ENCODE measurements at places on chromosomes 3 and 15. TPM values are rescaled to one million over a fixed set of nuclear protein-coding genes. Genes with fewer than 3 reads are reported as not detected.

- no peak overlapping the region for H3K4me3 ChIP-seq
- H3K4me1 ChIP-seq, result no peaks in the 10 kb centered on the region
- DNase-seq, result no peak
- no peak overlapping the region for H3K27ac ChIP-seq
Observed at GRCh38 chr3:184387174-184387714, 7.4 kb downstream of the CHRD start.

The STOML1 gene
- 11.9 TPM for total RNA-seq

DNA sequence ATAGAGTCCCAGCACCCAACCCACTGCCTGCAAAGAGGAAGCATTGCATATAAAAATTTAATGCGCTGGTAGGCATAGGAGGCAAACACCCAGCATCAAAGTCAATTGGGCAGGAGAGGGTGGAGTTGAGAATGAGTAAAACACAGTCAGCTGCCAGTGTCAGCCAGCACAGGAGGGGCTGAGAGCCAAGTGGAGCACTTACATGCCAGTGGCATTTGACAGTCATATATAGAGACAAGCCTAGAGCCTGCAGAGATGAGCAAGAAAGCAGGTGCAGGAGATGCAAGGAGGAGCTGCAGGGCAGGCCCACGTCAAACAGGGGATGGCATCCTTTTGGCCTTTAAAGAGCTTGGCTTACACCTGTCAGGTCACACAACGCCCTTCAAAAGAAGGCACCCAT, 27.6 kb upstream of the ZFAND6 start:
- no peak overlapping the region for H3K27ac ChIP-seq
- no peaks in the 10 kb centered on the region for H3K36me3 ChIP-seq
- DNase-seq, result no peak
- H3K27me3 ChIP-seq, result peaks cover 2% of the 10 kb centered on the region
- H3K4me1 ChIP-seq, result peaks cover 5% of the 10 kb centered on the region

The IGF2BP2 gene
- total RNA-seq, result 191 TPM

The CNTN4 gene
- 68.9 TPM for total RNA-seq

The THRB gene
- total RNA-seq, result 2.4 TPM

- H3K4me3 ChIP-seq, result no peak overlapping the region
- no peak for DNase-seq
- H3K4me1 ChIP-seq, result no peaks in the 10 kb centered on the region
- H3K27me3 ChIP-seq, result peaks cover 70% of the 10 kb centered on the region
- no peak overlapping the region for H3K27ac ChIP-seq
Observed at GRCh38 chr15:60195611-60196010, 191.5 kb downstream of the FOXB1 start.

The NOX5 gene
- 0.07 TPM for total RNA-seq

- H3K4me3 ChIP-seq, result peak within 1 kb of the TSS; percentile 78
- peaks cover 11% of the 10 kb centered on the region for H3K4me1 ChIP-seq
- H3K27ac ChIP-seq, result no peak within 1 kb of the TSS
- peaks cover 76% of the 10 kb centered on the region for H3K27me3 ChIP-seq
Observed at GRCh38 chr3:183428447-183429211, at the start of gene MCF2L2. MCF2L2 (minus strand) TSS chr3:183428619; CDS start chr3:183427977, 642 bp downstream.

- peaks cover 5% of the 10 kb centered on the region for H3K27me3 ChIP-seq
- no peaks in the 10 kb centered on the region for H3K36me3 ChIP-seq
- peak overlapping the region; percentile 87 for H3K4me3 ChIP-seq
Observed at GRCh38 chr15:29270169-29270955, 740 bp upstream of the NSMCE3 start.

DNA sequence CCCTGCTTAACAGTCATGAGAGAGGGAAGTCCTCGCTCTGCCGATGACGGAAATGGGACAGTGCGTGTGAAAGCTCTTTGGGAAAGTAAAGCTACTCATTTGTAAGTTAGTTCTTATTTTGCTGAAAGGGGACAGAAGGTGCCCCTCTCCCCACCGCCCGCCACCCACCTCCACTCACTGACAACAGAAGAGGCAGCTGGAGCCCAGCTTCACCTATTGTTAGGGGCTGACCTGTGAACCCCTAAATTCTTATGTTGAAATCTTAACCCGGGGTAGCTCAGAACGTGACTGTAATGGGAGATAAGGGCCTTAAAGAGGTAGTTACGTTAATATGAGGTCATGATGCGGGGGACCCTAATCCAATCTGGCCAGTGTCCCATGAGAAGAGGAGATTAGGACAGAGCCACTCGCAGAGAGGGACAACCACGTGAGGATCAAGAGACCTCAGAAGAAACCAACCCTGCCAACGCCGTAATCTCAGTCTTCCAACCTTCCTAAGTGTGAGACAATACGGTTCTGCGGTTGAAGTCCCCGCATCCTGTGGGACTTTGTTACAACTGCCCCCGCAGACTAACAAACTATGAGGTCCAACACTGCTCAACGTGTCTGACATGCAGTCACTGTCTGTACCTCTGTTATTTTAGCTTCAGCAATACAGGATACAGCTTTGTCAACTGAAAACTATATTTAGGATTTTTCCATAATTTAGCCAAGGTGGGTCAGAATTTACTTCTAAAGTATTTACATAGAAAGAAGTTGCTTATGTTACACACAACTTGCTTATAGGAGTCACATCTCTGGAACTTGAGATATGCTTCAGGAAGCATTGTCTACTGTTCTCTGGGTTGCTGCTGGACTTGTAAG, 51.7 kb downstream of the PCSK6 start:
- no peak overlapping the region for H3K4me3 ChIP-seq
- H3K27ac ChIP-seq, result no peak overlapping the region
- H3K4me1 ChIP-seq, result peaks cover 18% of the 10 kb centered on the region
- no peaks in the 10 kb centered on the region for H3K36me3 ChIP-seq

GRCh38 chr3:46811615-46812236, 51.5 kb downstream of the MYL3 start:
- no peak overlapping the region for H3K27ac ChIP-seq
- no peaks in the 10 kb centered on the region for H3K36me3 ChIP-seq
- H3K4me3 ChIP-seq, result peak overlapping the region; percentile 72
- peaks cover 26% of the 10 kb centered on the region for H3K4me1 ChIP-seq
- H3K27me3 ChIP-seq, result no peaks in the 10 kb centered on the region
- no peak for DNase-seq

DNA sequence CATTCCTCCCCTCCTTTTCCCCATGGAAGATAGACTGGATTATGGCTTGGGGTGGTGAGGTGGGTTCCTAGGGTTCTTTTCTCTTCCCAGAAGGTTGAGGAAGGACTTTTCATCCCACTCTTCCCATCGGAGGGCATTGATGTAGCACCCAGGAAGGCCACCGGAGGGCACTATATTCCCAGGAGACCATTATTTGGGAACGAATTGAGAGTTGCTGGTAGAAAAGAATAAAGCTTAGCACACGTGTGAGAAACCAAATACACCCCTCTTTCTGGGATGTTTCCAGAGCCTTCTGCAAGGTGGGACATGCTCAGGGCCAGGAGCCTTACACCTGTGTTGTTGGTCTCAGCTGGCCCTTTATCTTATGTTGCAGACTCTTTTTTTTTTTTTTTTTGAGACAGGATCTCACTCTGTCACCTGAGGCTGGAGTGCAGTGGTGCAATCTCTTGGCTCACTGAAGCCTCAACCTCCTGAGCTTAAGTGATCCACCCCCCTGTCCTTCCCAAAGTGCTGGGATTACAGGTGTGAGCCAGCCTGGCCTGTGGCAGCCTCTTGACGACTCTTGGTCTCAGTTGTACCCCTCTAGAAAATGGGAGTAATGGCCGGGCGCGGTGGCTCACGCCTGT, 6.3 kb upstream of the CDC25A start:
- DNase-seq, result peak; percentile 39
- no peak overlapping the region for H3K4me3 ChIP-seq
- H3K36me3 ChIP-seq, result no peaks in the 10 kb centered on the region
- no peak overlapping the region for H3K27ac ChIP-seq

- H3K27ac ChIP-seq, result no peak overlapping the region
- H3K4me3 ChIP-seq, result no peak overlapping the region
- H3K4me1 ChIP-seq, result peaks cover 8% of the 10 kb centered on the region
- no peaks in the 10 kb centered on the region for H3K36me3 ChIP-seq
Observed at GRCh38 chr3:81965696-81966095, 204.3 kb upstream of the GBE1 start.

GRCh38 chr15:30922480-30923311, 19.0 kb downstream of the FAN1 start:
- H3K36me3 ChIP-seq, result peaks cover 16% of the 10 kb centered on the region
- H3K4me3 ChIP-seq, result no peak overlapping the region
- DNase-seq, result no peak
- H3K27ac ChIP-seq, result peak overlapping the region; percentile 38
- H3K27me3 ChIP-seq, result no peaks in the 10 kb centered on the region
- no peaks in the 10 kb centered on the region for H3K4me1 ChIP-seq

GRCh38 chr15:89179966-89180875, 41.2 kb downstream of the RLBP1 start:
- H3K4me1 ChIP-seq, result peaks cover 5% of the 10 kb centered on the region
- peaks cover 8% of the 10 kb centered on the region for H3K36me3 ChIP-seq
- no peak overlapping the region for H3K27ac ChIP-seq
- H3K27me3 ChIP-seq, result no peaks in the 10 kb centered on the region

DNA sequence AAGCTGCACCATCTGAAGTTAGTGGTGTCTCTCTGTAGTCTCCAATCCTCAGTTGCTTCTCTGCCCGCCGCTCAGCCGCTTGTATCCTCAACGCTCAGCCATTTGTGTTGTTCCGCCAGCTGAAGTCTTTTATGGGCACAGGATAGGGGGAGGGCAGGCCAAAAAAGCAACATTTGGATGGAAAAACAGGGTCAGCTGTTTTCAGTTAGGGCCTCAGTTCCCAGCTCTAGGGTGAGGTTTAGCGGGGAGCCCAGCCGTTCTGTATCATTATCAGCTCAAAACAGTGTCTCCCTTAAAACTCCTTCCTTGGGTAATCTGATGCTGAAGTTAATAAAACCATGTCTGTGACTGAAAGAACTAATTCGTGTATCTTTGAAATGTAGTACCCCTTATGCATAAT, 329.5 kb upstream of the AZI2 start:
- H3K4me3 ChIP-seq, result no peak overlapping the region
- no peaks in the 10 kb centered on the region for H3K27me3 ChIP-seq
- peaks cover 4% of the 10 kb centered on the region for H3K4me1 ChIP-seq
- H3K27ac ChIP-seq, result no peak overlapping the region
